ENCODE measurements at places on chromosomes 13 and 19.

DNA sequence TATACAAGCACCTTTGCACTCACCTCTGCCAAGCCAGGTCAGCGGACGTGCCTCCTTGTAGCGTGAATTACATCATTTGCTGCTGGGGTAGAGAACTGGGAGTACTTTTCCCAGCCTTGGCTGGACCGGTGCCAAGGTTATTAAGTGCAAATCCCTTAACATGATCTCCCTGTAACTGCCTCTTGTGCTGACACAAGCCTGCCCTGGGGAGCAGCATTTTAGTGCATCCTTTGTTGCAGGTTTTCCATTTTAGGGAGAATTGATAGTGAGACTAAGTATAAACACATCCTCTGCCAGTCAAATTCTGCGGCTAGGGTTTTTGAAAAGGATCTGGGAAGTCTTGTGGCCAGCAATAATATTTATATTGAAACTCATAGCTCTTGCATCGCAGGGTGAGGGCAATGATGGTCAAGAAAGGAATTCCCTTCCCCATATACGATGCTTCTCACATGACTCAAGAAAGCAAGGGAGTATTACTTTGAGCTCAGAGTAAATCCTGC, 32.7 kb upstream of the DCLK1 start:
- DNase-seq: no peak

GRCh38 chr13:107157271-107157670, 589.3 kb upstream of the ARGLU1 start:
- no peak for DNase-seq

DNA sequence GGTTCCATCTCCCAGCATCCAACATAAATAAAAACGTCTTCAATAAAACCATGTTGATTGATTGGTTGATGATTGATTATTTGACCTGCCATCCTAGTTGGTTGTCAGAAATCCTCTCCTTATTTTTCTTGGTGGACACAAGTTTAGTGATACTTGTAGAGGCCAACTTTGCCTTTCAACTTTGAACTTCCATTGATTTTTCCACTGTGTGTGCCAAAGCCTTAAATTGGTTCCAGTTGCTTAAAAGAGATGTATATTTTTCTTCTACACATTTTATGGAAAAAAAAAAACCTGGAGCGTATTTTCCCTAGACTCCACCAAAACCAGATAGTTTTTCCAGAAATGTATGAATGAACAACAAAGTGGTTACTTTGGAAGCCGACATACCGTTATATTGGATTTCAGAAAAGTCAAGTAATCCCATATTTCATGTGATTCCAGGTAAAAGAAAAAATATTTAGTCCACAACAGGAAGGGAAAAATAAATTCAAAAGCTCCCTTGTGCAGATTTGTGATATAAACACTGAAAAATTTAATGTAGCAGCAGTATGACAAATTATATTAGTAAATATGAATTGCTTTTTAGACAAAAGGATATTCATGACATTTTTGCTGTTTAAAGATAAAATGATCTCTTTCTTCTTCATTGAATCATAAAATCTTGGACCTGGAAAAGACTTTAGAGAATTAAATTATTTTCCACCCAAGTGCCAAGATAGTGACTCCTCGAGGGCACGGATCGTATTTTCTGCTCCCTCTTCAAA, 85.2 kb downstream of the MBNL2 start:
- no peak for DNase-seq

GRCh38 chr19:18612772-18613588, at the start of gene TMEM59L:
TSS of gene TMEM59L (plus strand) at chr19:18612870. CDS start at chr19:18612959, 89 bp downstream.
- DNase-seq: peak; percentile 26

GRCh38 chr19:30402436-30403202, 30.4 kb downstream of the ZNF536 start:
- DNase-seq: no peak

DNA sequence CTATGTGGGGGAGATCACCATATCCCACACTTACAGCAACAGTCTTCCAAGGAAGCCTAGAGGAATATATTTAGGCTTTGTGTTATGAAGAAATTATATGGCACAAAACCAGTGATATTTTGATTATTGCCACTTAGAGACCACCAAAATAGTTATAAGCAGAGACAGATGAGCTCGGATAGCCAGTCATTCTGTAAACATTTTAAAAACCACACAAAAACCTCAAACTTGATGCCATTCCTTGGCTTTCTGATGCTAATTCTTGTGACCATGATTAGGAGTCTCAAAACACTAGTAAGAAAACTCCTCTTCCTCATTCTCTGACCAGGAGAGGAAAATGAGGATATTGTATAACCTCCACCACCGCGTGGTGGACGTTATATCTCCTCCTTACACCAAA, 496.4 kb downstream of the FOXO1 start:
- DNase-seq: no peak

GRCh38 chr19:16136185-16136999, 7.1 kb upstream of the HSH2D start:
- no peak for DNase-seq

DNA sequence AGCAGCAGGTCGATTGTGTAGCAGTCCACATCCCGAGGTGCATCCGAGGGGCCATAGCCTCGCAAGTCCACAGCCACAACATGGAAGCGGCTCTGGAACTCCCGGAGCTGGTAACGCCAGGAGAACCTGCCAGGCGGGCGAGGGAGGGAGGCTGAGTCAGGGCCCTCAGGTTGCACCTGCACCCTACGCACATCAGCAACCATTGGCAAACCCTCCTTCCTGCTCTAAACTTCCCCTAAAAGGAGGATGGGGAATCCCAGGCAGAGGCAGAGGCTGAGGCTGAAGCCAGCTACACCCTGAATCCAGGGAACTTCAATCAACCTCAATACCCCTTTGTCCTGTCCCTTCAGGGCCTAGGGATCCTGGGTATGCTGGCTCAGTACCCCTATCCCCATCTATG, 977 bp downstream of the EPHX3 start:
- no peak for DNase-seq

GRCh38 chr13:41610404-41610803, 153.1 kb downstream of the RGCC start:
- DNase-seq: no peak

GRCh38 chr19:5880604-5881078, 10.3 kb upstream of the FUT5 start:
- no peak for DNase-seq

DNA sequence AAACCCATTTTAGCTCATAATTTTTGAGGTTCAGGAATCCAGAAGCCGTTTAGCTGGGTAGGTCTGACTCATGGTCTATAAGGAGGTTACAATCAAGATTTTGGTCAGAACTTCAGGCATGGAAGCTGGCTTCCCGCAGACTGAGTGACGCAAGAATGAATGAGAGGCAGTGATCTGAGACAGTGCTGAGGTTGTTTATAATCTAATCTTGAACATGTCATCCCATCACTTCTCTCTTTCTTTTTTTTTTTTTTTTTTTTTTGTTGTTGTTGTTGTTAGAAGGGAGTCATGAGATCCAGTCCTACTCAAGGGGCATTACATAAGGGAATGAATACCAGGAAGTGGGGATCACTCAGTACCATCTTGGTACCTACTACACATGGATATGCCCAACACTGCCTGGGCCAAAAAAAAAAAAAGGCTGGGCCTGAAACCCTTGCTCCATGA, 217.4 kb downstream of the DLEU7 start:
- no peak for DNase-seq

DNA sequence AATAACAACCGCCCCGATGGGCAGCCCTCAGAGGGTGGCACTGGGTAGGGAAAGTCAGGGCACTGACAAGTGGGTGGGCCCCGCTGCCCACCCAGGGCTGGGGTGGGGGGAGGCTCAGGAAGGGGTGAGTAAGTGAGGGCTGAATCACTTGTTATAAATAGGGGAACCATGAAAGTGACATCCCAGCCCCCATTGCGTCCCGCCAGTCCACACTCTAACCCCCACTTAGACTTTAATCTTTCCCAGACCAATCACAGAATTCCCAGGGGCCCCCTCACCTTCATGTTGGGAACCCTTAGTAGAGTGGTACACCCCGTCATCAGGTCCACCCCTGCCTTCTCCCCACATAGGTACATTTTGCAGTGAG, 37.0 kb upstream of the NANOS3 start:
- no peak for DNase-seq

DNA sequence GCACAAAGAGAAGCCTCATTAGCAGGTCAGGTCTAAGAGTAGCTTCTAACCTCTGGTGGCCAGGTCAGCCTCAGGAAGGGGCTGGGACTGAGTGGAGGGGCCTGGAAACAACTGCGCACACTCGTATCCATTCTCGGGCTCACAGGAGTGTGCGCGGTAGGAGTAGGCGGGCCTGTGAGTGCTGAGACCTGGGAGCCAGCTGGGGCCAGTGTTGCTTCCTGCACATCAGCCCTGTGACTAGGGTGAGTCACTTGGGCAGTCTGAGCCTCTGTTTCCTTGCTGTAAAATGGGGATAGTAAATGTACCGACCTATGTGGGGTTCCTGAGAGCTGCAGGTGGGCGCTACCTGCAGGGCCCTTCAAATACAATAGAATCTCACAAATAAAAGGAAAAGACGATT, 26.9 kb downstream of the SIN3B start:
- DNase-seq: no peak

DNA sequence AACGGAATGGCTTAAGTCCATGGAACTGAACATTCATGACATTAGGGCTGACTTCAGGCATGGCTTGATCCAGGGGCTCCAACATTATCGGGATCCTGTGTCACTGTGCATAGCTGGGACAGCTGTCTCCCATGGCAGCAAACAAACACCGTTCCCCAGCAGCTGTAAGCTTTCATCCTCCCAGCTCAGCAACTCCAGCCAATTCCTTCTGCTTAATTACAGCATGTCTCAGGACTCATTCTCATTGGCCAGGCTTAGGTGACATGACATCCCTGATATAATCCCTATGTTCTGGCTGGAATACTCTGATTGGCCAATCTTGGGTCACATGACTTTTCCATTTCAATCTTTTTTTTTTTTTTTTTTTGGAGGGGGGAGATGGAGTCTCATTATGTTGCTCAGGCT, 10.9 kb upstream of the TLE5 start:
- no peak for DNase-seq

- DNase-seq: no peak
Measured at GRCh38 chr19:17125062-17125727, 49.6 kb downstream of the MYO9B start.

DNA sequence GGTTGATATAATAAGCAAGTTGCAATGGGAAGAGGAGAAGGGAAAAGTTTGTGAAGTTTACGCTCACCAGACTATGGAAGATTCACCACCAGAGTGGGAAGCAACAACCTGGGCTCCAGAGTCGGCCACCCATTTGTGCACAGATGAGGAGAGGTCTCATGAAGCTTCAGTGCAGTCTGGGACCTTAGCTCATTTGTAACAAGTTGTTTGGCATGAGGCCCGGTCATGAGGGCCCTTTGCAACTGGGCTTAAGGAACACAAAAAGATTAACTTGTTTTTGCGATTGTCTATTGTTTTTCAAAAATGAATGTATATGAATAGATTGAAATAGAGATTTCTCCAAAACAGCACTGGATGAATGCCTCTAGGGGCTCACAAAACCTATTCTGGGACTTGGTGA, 94.2 kb downstream of the ZNF737 start:
- DNase-seq: no peak

DNA sequence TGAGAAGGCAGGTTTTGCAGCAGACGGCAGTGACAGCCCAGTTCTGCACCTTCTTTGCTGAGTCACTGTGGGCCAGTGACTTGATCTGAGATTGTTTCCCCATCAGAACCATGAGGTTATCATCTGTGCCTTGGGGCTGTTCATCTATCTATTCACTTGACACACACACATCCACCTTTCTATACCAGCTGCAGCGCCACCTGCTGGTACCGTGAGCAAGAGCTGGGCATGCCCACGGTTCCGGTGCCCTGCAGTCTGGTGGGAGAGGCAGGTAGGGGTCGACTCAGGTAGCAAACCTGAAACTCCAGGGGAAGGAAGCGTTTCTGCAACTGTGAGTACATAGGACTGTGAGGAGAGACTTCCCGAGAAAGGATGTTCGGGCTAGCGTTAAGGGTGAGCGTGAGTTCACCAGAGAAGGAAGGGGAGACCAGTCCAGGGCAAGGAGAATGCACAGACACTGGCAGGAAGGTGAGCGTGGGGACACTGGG, 7.5 kb upstream of the LIN7B start:
- no peak for DNase-seq

DNA sequence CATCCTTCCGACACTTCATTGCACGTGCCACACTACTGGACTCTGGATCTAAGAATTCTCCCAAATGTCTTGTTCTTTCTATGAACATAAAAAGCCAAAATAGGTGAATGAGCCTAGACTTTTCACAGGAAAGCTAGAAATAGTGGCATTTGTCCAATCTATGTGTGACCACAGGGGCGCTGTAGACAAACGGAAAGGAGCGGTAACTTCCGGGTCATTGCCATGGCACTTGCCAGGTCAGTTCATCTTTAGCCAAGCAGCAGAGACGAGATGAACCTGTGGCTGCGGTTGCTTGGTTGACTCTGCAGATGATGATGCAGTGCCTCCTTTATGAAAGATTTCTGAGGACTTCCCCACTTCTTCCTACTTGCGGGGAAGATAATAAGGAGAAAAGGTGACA, 65.6 kb downstream of the ADGRE1 start:
- DNase-seq: no peak

DNA sequence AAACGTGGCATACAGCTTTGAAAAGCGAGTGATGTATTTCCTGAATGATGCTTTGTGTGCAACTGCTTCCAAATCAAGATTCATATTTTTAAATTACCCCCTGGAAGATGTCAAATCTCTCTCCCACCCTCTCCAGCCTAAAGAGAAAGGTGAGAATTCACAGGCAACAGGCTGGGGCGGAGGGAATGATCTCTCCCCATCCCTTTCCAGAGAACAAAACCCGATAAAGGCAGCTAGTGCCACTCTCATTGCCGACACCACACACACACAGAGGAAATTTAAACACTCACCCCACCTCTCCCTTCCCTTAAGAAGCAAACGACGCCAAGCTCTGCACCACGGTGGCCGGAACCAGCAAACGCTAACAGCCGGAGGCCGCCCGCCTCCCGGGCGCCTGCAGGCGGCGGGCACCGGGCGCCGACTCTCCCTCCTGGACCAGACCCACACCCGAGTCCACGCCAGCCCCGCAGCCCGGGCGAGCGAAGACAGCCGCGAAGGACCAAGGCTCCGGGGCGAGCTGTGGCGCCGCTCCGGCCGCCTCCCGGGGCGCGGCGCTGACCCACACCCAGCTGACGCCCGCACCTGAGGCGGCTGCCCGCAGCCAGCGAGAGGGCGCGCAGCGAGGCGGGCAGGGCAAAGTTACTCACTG, 477 bp downstream of the LNX2 start:
- DNase-seq: peak; percentile 18

GRCh38 chr19:14614099-14614412, 31.2 kb downstream of the CLEC17A start:
- no peak for DNase-seq

DNA sequence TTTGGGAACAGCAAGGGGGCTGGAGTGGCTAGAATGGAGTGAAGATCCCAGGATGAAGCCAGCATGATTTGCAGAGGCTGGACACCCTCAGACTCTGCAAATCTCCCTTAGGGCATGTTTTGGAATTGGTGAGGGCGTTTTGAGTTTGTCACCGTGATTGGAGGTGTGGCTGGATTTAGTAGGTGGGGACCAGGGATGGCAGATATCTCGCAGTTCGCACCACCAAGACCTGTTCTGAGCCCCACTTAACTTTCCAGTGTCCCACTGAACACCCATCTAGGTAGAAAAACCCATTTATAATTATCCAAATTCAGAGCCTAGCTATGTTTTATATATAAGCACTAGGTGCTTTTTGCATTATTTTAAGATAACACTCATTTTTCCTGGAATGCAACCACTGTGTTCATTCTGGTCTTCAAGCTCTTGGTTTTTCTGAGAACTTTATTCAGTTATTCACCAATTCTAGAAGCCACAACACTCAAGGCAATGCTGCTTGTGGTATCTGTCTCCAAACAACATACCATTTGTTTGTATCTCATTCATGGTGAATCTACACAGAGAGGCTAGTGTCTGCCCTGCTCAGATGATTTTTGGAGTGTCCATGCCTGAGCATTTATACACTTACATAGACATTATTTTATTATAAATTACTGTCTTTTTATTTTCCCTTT, 3.0 kb upstream of the NANOS2 start:
- no peak for DNase-seq
